Stimulated activated CD8-positive, alpha-beta memory T cell treated with anti-CD3 and anti-CD28 coated beads, Interleukin-7, amount 100 ng/mL, for 1 hour (primary cell): ENCODE measurements at places on chromosomes 7 and 10.
A peak's percentile ranks its signal among the peaks of the same experiment; 100 is the strongest.

GRCh38 chr7:70693686-70694433 lies 438.1 kb upstream of the GALNT17 start:
- DNase-seq = peak; percentile 52

DNA sequence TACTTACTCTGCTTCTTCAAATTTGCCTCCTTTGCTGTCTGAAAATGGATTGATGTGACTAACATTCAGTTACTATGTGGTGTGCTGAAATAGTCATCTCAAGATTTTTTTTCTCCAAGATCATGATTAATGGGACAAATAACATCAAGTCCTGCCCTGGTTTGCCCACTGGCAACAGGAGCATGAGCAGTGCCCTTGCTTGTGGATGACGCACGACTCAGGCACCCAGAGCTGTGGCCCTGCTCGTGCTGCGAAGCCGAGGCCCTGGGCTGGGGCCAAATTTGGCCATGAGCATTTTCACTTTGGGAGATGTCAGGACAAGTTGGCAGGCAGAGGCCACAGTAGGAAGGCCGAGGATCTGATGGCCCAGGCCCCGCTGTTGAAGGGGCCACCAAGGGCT lies 239.8 kb upstream of the IGFBP3 start:
- DNase-seq = no peak

DNA sequence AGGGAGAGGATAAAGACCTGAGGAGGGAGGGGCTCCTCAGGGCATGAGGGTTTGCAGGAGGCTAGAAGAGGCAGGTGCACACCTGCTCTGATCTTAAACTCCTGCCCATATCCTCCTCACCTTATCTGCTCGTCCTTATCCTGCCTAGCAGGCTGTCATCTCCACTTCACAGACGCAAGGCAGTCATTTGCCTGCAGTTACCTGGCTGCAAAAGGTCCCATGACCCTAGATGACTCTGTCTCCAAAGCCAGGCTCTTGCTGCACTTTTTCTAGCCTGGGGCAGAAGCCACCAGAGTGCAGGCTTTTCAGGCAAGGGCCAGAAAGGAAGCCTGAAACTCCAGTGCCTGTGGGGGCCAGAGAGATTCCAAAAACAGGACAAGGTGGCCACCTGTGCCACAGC lies 1.7 kb upstream of the ZNF853 start:
- no peak for DNase-seq

GRCh38 chr7:108234281-108234680 lies 104.1 kb upstream of the LAMB4 start:
- no peak for DNase-seq

- DNase-seq = no peak
Measured at GRCh38 chr7:117470777-117471176, 9.0 kb upstream of the CFTR start.

DNA sequence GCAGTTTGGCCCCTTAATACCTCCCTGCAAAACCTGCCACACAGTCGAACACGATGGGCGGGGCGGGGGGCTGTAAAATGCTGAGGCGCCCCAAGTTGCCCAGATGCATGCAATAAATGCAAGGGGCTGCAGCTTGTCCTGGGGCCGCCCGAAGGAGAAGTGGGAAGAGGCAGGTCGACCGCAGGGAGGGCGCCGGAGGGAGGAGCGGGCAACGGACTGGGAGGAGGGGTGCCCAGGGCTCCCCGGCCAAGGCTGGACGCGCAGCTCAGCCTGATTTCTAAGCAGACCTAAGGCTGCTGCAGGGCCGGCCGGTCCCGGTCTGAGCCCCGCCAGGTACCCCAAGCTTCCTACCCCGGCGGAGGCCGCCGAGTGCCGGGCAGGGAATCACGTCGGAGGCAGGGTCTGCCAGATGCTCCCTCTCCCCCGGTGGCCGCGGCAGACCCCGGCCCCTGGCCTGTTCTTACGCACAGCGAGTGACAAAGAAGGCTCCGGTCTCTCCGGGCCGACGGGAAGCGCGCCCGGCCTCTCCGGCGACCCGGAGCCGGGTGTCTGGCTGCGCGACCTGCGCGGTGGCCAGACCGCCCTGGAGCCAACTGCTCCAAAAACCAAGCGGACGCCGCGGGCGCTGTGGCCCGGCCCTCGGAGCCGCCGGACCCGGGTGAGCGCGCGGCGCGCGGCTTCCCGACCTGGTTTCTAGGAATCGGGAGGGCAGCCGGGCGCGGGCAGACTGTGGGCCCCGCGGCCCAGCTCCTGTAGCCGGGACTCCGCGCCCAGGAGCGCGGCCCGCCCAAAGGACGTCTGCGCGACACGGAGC lies 744 bp upstream of the EBF3 start:
- no peak for DNase-seq

DNA sequence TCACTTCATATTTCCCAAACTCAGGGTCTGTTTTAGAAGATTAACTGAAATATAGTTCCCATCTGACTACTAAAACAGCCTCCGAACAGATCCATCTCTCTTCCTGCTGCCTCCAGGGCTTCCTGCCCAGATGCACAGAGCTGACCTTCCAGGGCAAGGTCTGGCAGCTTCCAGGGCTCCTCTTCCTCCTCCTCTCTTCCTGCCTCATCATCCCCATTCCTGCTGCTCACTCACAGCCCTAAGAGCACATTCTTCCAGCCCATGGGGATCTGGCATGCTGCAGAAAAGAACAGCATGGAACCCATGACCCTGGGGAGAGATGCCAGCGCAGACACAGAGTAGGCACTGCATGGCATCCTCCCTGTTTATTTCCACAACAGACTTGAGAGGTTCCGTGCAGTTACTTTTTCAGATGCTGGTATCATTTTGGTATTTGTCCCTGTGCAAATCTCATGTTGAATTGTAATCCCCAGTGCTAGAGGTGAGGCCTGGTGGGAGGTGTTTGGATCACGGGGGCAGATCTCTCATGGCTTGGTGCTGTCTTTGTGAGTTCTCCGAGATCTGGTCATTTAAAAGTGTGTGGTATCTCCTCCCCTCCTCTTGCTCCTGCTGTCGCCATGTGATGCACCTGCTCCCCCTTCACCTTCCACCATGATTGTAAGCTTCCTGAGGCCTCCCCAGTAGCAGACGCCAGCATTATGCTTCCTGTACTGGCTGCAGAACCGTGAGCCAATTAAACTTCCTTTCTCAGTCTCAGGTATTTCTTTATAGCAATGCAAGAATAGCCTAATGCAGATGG lies 4.4 kb downstream of the PKD1L1 start:
- no peak for DNase-seq

DNA sequence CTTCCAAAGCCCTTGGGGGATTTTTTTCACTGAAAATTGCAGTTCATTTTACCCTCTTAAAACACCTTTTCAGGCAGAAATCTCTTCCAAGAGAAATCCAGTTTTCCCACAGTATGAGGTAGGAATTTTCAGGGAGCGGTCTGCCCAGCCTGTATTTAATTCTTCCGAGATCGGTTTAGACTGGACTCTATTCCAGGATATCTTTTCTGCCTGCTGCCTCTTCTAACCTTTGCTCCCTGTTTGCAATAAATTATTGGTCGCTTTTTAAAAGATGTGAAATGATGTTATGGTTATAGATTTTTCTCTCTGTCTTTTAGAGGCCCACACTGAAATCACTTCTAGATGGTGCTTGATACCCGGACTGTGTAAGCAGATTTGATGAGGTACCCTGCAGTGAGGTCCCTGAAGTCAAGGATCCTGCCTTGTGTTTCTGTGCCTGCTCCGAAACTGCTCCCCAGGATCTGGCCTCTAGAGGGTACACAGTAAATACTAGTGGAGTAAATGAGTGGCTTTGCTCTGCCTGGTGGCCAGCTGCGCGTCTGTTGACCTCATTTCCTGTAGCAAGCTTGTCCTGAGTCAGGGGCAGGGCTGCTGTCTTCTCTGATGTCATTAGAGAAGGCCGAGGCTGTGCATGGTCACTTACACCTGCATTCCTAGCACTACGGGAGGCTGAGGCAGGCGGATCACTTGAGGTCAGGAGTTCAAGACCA lies 191.6 kb downstream of the FANK1 start:
- DNase-seq = no peak
